Fibroblast of skin of back (primary cell): ENCODE measurements at places on chromosomes 12 and 14.

GRCh38 chr12:65754290-65754689, 70.0 kb upstream of the HMGA2 start:
- no peak for DNase-seq

GRCh38 chr14:53784688-53785087, 171.9 kb downstream of the BMP4 start:
- no peak for DNase-seq

DNA sequence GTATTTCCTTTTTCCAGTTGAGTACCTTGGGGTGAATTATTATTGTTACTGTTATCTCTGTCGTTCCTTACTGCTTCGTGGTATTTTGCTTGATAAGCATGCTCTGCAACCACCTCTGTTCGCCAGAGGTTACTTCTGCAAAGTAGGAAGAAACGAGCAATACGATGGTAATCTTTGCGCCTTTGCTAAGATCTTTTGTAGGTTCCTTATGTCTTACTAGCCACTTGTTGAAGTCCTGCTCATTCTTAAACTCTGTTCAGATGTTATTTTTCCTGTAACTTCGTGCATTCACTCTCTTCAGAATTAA, 729 bp upstream of the M6PR start:
- no peak for DNase-seq

DNA sequence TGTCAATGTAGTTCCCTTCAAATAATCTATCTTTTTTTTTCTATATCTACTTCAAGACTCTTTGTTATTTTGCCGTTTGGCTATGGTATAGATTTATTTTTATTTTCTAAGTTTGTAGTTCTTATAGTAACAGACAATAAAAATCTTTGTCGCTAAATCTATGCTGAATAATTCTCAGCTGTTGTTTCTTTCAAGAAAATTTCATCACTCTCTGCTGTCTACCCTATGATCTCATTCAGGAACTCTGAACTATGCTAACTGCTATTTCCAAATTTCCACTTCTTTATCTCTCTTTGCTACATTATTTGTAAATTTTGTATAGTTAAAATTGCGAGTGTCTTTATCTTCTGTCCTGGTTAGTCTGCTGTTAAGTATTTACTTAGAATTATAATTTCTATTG, 353.6 kb downstream of the LRFN5 start:
- DNase-seq: no peak

DNA sequence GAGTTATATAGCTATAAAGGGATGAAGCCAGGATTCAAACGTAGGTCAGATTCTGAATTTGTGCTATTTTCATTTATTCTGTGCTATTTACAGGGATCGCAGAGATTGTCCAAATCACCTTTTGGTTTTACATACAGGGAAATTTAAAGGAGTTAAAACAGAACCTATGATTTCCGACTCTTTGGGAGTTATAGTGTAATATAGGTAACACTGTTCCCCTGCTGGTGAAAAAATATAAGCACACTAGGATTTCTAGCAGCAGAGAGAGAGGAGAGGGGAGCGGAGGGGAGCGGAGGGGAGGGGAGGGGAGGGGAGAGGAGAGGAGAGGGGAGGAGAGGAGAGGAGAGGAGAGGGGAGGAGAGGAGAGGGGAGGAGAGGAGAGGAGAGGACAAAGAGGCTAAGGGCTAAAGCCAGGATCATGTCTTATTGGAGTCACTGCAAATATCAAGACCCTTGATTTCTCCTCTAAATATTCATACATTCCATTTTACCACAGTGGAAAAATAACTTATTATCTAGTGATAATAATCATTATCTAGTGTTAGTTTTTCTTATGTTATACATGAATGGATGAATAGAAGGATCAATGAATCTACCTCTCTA, 46.2 kb upstream of the KCNH5 start:
- DNase-seq: no peak

DNA sequence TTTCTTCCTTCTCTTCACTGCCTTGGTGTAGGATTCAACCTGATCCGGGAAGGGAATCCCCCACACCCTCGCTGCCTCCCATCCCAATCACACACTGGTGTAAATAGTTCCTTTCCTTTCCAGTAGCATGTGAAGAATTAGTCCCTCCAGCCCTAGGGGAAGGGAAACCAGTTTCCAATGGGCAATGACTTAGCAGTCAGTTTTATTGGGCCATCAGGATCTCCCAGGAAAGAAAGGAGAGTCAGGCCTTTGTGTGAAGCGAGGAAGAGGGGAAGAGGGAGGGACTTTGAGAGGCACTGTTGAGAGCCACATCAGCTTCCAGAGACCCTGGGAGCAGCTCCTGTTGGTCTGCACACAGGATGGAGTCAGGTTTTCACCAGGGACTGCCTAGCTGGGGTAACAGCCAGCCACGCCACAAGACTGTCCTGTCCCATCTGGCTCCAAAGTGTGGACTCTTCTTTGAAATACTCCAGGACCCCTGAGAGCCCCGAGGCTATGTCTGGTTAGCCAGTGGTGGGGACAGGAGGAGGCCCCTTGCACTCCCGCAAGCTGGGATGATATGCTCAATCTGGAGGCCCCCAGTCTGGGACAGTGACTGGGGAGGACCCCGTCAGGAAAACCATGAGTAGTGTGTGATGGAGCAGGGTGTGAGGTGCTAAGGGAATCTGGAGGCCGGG, 27.9 kb downstream of the MOAP1 start:
- DNase-seq: no peak

DNA sequence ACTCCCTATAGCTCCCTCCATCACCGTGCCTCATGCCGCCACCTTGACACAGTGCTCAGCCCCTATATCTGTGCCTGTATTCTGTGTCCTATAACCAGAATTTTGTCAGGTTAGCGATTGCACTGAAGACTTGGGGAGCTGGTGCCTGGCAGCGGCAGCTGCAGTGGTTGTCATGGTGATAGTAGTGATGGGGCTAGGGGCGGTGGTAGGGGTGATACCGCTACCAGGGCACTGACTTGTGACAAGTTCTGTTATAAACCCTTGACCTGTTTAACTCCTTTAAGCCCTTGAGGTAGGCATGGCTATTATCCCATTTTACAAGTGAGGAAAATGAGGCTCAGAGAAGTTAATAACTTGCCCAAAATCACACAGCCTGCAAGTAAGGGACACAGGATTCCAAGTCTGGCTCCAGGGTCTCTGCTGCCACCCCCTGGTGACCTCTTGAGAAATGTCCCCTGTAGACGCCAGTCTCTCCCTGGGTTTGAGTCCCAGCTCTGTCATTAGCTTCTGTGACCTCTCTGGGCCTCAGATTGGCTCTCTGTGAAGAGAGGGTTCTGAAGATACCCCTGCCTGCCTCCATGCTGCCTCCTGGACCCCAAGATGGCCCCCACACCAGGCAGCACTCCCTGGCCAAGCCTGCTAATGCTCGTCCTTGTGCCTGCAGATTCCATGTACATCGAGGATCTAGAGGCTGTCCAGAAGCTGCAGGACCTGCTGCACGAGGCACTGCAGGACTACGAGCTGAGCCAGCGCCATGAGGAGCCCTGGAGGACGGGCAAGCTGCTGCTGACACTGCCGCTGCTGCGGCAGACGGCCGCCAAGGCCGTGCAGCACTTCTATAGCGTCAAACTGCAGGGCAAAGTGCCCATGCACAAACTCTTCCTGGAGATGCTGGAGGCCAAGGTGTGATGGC, 121.9 kb downstream of the ESRRB start:
- no peak for DNase-seq

DNA sequence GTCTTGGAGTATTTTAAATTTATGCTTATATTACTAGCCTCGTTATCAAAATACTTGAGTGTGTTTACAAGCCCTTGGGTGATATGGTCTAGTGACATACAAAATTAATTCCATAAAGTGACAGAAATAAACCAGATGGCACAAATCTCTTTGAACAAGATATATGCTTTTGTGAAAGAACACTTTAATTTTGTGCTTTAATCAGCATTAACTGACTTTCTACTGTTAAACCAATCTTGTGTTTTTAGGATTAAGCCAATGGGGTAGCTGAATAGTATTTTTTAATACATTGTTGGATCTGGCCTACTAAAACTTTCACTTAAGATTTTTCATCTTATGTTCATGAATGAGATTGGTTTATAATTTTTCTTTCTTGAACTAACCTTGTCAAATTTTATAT, 30.4 kb upstream of the GCH1 start:
- DNase-seq: no peak

DNA sequence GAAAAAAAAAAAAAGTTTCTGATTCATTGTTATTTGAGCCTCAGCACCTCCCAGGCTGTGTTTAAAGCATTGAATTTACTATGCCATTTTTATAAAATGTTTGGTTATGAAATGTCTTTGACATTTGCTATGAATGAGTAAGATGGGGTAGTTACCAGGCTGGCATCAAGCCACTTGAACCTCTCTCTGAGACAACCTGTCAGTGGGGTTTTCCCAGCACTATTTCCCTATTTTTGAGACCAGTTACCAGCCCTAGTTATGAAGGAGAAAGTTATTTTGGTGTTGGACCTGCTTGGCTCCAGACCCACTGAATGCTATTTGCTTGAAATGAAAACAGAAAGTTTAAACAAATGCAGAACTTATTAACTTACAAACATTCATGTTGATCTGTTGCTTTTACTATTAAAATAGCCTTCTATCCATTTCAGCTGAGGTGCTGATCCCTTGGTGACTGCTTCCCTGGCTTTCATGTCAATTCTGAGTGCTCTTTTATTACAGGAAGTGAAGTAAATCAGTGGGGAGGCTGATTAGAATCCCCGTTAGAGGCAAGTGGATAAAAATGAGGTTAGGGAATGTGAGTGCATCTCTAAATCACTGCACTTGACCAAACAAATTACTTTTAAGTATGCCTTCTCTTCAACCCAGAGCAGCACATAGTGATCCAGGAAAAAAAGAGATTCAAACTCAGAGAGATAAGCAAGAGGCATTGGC, 37.8 kb downstream of the LLPH start:
- peak; percentile 69 for DNase-seq

GRCh38 chr12:31853520-31853919, 105.7 kb upstream of the RESF1 start:
- no peak for DNase-seq

DNA sequence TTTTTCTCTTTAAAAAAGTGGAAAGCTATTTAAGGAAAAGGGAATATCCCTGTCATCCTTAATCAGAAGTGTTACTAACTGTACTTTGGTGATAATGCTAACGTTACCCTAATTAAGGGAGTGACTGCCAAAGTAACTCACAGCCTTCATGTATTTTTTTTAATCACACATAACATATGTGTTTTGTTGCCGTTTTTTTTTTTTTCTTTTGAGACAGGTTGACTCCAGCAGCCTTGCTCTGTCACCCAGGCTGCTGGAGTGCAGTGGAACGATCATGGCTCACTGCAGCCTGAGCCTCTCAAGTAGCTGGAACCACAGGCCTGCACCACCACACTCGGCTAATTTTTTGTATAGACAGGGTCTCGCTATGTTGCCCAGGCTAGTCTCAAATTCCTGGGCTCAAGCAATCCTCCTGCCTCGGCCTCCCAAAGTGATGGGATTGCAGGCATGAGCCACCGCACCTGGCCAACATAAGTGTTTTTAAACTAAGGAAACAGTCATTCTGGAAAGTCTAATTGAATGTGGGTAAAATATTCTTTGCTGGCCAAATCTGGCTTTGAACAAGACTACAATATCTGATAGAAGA, 56.5 kb downstream of the HECTD4 start:
- no peak for DNase-seq

GRCh38 chr14:91015435-91015834, 45.0 kb downstream of the RPS6KA5 start:
- DNase-seq: no peak

GRCh38 chr14:92513966-92514843, 624 bp downstream of the RIN3 start:
- peak; percentile 22 for DNase-seq

DNA sequence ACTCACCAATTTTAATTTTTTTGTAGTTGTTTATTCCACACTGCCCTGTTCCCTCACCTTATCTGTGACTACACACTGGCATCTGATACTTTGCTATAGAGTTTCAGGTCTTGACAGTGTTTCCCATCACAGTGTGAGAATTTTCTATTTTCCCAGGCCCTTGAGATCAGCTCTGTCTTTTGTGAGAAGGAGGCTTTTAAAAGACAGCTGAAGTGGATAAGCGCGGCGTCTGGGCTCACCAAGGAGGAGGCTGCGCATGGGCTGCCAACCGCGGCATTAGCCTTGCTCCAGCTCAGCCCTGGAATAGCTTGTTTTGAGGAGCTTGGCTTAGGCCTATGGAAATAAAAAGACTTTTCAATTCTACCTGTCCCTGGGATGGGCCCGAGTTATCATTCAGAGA, 181.3 kb downstream of the RMST start:
- no peak for DNase-seq

DNA sequence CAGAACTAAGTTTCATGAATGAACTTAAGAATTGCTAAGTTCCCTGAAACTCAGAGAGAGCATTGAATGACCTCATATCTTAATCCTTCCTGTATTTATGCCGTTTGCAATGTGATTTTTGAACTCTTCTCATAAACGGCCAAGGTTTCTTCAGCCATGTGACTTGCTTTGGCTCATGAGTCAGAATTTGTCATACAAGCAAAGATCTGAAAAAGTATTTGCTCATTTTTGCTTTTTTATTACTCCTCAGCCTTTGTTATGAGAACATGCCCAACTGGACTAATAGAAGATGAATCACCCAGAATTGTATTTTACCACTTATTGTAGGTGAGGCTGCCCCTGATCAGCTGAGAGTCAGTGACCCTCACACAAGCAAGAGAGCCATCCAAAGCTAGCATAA, 693.8 kb downstream of the BCL11B start:
- peak; percentile 77 for DNase-seq

DNA sequence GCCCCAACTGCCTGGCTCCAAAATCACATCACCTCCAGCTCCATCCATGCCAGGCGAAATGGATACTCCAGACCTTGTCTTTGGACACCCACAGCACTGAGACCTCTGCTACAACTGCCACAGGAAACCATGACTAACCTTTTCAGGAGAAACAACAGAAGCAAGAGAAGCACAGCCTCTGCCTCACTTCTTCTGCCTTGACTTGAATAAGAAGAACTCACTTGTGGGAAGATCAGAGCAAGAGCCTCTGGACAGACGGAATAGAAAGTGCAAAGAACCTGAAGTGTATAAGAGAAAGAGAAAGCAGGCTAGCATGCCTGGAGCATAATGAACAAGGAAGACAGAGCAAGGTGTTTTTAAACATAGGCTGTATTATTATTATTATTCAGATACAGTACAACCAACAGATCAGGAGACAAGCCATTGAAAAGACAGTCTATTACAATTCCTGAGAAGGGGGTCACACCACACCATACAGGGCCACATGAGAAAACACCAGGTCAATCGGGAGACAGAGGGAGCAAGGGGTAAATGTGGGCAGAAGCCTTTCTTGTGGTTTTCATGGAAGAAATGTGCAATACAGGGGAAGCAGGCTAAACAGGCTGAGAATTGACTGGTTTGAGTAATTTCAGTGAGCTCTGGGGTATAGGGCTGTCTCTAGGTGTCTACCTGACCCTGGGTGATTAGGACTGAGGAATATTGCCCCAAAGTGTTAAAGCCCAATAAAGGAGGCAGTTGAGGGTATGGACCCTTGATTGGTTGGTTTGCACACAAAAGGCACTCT, 7.4 kb upstream of the OR10P1 start:
- DNase-seq: no peak

GRCh38 chr14:22448035-22448904, 140.8 kb downstream of the DAD1 start:
- DNase-seq: no peak

DNA sequence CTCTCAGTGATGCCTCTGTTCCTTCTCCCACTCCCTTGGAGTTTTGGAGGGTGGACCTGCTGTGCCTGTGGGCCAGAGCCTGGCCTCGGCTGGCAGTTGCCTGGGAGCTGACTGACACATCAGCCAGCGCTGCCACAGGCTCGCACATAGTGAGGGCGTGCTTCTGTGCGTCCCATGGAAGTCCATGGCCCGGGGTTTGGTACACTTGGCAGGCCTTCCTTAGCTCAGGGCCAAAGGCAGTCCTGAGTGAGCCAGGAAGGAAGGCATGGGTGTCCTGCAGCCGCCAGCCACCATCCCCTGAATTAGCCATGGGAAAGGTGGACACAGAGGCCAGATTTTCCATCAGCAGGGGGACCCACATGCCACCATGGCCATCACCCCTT, 1.1 kb upstream of the DEGS2 start:
- no peak for DNase-seq
